ENCODE measurements at places on chromosomes 12 and 14.

DNA sequence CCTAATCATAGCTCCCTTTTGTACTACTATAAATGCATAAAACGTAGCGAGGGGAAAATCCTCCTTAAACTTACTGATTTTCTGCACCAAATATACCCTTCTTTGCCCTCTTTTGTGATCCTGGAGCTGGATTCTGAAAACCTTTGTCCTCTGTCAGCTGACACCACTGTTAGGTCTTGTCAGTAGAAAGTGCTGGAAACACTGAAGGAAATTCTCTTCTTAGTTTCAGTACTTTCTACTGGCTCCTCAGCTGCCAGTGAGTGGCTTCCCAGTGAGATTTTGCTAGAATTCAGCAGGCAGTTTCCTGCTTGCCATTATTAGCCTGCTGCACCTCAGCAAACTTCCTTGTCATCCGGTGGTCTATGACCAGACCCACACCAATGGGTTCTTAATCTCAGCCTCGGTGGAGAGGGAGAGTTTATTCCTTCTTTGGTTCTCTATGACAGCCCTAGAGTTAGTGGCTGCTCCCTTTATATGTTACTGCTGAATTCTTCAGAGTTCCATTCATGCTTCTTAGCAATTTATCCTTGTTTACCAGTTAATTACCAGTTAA is 476.2 kb downstream of the FSCB start:
- peak; percentile 21 for DNase-seq

DNA sequence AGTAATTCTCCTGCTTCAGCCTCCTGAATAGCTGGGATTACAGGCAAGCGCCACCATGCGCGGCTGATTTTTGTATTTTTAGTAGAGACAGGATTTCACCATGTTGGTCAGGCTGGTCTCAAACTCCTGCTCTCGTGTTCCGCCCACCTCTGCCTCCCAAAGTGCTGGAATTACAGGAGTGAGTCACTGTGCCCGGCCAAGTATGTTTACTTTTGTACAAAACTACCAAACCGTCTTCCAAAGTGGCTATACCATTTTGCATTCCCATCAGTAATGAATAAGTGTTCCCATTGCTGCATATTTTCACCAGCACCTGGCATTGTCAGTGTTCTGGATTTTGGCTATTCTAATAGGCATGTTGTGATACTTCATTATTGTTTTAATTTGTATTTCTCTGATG is 8.4 kb upstream of the KRT6A start:
- no peak for DNase-seq

DNA sequence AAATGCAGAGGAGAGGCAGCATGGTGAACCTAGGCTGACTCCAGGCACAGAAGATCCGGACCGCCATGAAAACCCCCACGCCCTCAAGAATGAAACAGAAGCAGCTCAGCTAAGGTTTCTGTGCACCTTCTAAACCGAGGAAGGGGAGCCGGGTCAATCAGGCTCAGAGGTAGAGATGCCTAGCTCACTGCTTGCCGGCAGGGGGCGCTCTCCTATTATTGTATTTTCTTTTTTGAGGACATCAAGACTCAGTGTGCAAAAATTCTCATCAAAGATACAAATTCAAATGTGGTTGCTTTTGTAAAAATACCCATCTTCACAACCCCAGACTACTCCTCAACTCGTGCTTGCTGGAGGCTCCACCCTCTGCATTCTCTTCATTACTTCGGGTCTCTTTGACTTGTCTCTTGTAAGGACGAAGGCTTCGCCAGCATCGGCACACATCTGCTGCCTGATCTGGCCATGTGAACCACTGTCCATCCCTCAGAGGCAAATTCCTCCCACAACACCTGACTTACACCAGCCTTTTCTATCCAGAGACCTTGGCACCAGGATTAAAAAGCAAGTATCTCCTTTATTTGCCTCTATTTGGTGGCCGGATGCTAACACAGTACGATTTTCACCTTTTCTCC is 33.4 kb upstream of the RNASE3 start:
- peak; percentile 87 for DNase-seq

GRCh38 chr12:118432812-118433545 is 56.6 kb downstream of the SUDS3 start:
- no peak for DNase-seq

- DNase-seq: no peak
Observed at GRCh38 chr12:42421844-42422779, 96.1 kb downstream of the PPHLN1 start.

Data from GM23338 (cell line).